Left ventricle myocardium inferior (tissue), 1 donor: ENCODE measurements at places on chromosomes 2 and 18.

- DNase-seq, result no peak
These were observed 21.7 kb downstream of the TMX3 start for GRCh38 chr18:68693091-68693815.

DNA sequence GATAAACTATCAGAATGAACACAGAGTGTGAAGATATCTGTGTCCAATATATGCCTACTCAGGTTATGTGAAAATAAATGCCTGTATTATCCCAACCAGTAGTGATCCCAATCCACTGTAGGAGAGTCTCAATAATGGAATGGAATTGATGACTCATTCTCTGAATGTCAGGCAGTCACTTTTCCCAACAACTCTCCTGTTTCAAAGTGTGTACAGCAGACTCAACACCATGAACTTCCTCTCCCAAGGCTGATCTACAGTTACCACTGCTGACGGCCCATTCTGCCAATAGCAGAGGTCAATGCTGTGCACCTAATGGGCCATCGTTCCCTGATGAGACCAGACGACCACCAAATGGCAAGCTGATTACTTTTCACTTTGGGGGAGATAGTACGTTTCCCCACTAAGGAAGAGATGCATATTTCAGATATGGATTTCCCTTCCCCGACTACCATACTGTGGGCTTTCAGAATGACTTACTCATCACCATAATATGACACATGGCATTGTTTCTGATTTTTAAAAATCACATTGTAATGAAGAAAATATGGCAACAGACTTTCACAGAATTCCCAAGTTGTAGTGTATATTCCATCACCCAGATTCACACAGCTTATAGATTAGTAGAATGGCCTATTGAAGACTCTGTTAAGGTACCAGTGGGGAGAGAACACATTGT is 601.7 kb upstream of the VRK2 start:
- no peak for DNase-seq

DNA sequence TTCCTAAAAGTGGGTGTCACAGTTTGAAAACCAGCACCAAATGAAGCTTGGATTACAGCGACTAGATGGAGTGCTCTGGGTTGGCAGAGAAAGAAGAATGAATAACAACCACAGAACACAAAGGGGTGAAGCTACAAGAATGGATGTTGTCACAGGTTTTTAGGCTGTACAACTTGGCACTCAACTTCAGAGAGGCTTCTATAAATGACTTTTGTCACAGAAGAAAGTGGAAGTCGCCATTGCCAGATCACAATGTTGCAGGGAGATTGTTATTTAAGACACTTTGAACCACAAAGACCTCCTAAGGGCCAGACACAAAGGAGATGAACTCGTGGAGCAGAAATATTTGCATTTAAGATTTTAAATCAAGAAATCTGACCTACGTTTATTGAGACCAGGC is 354.2 kb downstream of the CDH7 start:
- no peak for DNase-seq

DNA sequence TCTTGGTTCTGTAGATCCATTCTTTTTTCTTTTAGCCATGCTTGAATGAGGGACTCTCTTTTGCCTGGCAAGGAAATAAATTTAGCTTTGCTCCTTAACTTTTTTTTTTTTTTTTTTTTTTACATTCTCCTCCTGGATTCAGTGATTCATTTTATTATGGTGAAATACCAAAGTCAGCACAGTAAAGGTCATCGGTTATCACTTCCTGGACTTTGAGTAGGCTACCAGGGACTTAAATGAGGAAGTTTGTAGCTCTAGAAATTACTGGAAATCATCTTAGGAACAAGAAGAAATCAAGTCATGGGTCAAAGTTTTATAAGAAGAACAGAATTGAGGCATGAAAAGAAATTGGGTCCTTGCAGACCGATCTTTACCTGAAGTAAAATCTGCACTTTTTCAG is 75.0 kb downstream of the SOCS6 start:
- no peak for DNase-seq

GRCh38 chr2:163312713-163313112 is 423.1 kb downstream of the FIGN start:
- DNase-seq, result no peak

DNA sequence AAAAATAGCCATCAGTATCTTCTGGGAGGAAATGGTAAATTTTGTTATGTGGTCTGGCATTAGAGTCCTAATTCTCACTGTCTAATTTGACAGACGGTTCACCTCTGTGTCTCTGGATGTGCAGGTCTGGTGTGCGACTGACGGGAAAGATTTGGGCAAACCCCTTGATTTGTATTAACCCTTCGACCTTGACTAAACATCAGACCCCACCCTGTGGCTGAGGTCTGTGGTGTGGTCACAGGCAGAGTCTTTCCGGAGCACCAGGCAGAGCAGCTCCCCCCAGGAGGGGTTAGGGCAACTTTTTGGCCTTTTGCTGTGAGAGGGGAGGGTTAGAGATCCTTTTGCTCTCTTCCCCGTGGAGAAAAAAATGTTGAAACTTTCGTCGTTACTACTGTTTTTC is 6.4 kb downstream of the TWIST2 start:
- no peak for DNase-seq

- DNase-seq, result no peak
These were observed 444.2 kb downstream of the EIPR1 start for GRCh38 chr2:2933426-2933825.

GRCh38 chr2:15640261-15640711 is 48.6 kb downstream of the DDX1 start:
- DNase-seq, result no peak

- no peak for DNase-seq
These were observed 125.4 kb downstream of the TPO start for GRCh38 chr2:1538663-1539062.

DNA sequence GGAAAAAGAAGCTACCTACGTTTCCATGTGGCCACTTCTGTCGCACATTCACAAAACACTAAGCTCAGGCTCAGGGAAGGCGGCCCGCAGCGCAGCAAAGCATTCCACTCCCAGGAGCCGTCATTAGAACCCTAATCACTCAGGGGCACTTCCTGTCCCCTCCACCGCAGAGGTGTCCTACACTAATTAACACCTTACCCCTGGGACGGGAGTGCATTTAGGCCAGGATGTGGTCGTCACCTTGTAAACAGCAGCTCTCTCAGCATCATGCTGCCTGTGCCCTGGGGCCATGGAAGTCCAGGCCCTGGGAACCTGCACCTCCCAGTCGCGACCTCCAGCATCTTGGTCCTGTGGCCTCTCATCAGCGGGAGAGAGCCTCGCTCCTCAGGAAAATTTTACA is 359.8 kb upstream of the SALL3 start:
- DNase-seq, result no peak

DNA sequence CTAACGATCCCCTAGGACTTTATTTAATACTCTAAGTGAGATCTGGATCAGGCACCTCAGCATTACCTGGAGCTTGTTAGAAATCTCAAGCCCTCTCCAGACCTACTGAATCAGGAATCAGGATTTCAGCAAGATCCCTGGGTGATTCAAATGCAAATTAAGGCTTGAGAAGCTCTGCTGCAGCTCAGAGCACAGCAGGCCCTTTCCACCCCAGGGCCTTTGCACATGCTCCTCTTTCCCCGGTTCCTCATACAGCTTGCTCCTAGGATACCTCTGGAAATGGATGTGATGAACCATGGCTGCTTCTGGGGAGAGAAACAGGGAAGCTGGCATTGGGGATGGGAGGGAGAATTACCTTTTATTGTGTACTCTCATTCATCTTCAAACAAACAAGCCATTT is 40.3 kb upstream of the MGAT4A start:
- DNase-seq, result no peak

DNA sequence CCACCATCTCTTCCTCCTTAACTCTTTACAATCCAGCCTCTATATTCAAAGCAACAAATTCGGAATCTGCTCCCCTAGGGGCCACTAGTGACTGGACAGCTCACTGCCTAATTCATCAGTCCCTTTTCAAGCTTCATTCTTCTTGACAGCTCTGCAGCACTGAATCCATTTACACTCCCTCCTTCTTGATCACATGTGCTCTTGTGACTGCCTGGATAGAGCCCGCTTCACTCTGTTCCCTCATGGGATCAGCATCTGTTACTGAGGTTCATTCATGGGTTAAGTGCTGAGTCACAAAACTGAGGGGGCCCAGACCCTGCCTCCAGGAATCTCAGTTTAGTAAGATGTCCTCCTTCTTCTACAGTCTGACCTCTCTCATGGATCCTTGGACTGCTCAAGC is 81.5 kb downstream of the CYRIA start:
- no peak for DNase-seq

DNA sequence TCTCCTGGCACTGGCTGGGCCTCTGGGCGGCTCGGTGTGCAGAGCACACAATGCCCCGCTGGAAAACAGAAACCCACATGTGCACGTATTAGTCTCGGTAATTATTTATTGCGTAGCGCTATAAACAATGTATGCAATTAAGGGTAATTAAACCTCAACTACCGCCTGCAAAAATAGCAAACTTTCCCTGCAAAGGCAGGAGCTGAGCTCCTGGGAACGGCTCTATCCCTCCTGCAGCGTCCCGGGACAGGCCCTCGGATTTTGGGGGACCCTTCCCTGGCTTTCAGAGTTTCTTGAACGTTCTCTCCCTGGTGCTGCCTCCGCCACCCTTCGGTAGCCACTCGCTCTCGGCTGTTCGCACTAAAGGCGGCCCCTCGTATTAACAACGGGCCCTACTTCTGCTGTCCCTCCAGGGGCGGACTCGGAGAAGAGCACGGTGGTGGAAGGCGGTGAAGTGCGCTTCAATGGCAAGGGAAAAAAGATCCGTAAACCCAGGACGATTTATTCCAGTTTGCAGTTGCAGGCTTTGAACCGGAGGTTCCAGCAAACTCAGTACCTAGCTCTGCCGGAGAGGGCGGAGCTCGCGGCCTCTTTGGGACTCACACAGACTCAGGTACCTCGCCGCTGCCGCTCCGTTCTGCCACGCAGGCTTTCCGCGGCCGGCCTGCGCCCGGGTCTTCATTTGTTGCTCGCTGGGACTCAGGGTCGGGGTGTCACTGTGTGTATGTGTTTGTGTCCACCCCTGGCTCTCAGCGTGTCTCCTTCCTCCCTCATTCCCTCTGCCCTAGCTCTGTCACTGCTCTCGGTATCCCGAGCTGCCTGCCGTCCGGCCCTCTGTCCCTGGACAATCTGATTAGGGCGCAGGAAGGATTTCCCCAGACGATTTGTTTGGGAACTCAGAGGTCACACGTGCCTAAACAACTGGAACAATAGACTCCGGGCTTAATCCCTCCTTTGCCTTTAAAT is 1.2 kb downstream of the DLX1 start:
- no peak for DNase-seq

GRCh38 chr18:69947361-69948133 is at the start of gene CD226:
TSS of gene CD226 (minus strand) at chr18:69947873. CDS start at chr18:69947406, 467 bp downstream.
- DNase-seq, result no peak

DNA sequence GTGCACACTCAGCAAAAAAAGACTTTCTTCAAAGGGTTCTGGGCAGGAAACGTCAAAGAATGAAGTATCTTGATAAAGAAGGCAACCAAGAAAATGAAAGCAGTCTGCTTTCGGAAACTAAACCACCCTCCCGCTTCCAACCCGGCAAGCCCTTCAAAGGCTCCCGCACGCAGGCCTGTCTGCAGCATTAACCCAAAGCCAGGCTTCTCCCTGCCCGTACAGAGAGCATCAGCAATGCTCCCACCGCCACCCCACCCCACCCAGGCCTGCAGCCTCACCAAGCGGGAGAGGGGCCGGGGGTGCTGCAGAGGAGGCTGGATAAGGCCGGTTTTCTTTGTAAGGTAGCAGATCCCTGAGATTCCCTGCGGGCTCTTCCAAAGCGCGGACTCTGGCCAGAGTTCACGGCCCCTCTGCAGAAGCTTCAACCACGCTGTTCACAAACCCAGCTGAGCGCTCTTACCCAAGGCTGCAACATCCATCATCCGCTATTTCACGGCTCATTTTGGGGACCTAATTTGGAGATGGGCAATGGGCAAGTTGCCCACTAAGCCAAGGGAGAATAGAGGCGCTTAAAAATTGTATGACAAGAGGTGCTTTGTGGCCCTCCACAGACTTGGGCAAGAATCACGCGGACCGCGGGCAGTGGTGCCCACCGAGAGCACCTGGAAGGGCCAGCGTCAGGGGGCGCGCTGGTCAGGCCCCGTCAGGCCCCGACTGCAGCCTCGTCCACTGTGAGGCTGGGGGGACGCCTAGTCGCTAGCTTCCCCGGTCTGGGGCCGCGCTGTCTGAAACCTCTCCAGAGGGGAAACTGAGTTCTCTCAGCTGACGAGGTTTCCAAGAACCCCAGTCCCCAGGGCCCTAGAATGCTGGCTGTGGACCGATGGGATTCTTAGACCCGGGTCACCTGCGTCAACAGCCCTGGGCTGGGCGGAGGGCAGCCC is 225.4 kb upstream of the ID2 start:
- no peak for DNase-seq

DNA sequence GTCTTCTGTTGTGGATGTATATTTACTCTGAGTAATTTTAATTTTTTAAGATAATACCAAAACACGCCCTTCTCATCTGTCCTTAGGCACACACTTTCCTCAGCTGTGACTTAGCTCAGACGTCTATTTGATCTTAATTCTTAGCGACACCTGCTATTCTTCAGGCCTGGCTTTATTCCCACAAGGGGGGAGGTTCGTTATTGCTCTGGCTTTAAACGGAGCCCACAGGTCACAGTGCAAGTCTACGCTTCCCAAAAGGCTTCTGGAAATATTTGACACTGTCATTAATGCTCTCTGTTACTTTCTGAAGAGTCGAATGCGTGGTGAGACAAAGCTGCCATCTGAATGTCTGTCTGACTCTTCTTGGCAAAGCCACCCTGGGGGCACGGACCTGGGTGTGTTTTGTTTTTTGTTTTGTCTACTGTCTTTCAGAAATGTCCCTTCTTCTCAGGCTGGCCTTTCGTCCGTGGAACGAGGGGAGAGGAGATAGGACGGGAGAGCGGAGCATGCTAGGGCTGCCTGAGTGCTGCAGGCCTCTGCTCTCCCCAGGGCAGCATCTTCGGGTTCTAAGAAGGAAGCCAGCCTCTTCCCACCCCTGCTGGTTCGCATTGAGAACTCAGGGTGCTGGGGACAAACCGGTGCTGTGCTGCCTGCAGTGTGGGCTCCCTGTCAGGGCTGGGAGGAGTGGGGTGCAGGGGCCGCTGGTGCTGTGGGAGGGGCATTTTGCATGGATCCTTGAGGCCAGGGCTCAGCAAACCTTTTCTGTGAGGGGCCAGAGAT is 61.9 kb downstream of the ASAP2 start:
- DNase-seq, result no peak

GRCh38 chr2:227528803-227529202 is 56.8 kb downstream of the AGFG1 start:
- no peak for DNase-seq
